Vagina (tissue), 2 donors: ENCODE measurements at places on chromosomes 11 and 22. TPM values are rescaled to one million over a fixed set of nuclear protein-coding genes. Genes with fewer than 3 reads are reported as not detected.

- DNase-seq, result no peak
These were observed 33.6 kb downstream of the MACROD1 start for GRCh38 chr11:64132191-64132771.

DNA sequence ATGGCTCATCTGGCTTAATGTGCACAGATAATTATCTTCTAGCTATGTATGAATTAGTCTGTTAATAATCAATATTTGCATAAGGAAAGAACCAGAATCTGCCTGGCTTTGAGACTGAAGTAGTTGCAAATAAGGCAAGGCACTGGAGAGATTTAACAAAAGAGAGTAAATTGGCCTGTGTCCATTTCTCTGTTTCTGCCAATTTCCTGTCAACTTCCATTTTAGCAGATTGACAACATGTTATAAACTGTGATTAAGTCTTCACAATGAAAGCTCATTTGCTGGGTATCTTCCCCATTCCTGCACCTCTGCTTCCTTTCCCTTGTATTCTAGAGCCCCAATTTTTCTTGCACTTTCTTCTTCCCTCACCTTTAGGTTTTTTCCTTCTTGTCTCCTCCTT lies 5.3 kb upstream of the TMEM123 start:
- no peak for DNase-seq

- DNase-seq, result no peak
These were observed 69.2 kb downstream of the AMOTL1 start for GRCh38 chr11:94837317-94837716.

DNA sequence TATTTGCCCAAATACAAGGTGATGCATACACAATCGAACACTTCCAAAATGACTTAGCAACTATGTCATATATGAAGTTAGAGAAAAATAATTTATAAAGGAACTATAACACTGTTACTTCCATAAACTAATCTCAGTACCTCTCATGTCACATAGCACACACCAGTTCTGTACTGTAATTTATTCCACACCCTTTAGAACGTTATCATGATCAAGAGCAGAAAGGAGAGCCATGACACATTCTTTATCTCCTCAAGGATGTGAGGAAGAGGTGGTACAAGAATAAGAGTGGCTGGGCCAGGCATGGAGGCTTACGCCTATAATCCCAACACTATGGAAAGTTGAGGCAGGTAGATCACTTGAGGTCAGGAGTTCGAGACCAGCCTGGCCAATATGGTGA lies 31.1 kb downstream of the PICALM start:
- DNase-seq, result no peak

DNA sequence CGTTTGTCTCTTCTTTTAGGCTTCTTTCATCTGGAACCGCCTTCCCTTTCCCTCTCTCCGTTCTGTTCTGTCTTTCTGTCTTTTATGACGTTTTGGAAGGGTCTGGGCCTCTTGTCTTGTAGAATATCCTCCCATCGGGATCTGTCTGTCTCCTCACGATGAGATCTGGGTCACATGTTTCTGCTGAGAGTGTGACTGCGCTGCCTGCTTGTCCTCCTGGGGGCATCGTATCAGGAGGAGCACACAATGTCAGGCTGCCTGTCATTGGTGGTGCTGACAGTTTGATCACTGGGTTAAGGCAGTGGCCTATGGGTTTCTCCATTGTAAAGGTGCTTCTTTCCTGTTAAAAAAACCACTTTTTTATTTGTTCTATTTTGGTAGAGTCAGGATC lies 60.4 kb upstream of the PARVG start:
- DNase-seq, result no peak

GRCh38 chr11:69010361-69010891 lies 2.6 kb downstream of the MRGPRF start:
- DNase-seq, result no peak

- no peak for DNase-seq
These were observed 268.6 kb upstream of the SESN3 start for GRCh38 chr11:95499516-95500135.

DNA sequence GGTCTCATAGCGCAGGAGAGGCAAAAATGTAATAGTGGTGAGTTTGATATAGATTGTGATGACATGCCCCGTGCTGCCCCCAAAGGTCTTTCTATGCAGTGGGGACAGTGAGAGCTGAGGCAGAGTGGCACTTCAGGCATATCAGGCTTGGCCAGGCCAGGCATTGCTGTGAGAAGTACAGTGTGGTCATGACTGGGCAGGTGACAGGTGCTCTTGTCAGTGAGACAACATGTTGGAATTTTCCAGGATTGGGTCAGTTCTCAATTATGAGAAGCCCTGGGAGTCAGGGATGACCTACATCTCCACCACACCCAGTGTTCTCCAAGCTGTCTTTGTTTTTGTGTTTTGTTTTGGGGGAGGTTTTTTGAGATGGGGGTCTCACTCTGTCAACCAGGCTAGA lies 3.7 kb downstream of the SNAP29 start:
- DNase-seq, result no peak

DNA sequence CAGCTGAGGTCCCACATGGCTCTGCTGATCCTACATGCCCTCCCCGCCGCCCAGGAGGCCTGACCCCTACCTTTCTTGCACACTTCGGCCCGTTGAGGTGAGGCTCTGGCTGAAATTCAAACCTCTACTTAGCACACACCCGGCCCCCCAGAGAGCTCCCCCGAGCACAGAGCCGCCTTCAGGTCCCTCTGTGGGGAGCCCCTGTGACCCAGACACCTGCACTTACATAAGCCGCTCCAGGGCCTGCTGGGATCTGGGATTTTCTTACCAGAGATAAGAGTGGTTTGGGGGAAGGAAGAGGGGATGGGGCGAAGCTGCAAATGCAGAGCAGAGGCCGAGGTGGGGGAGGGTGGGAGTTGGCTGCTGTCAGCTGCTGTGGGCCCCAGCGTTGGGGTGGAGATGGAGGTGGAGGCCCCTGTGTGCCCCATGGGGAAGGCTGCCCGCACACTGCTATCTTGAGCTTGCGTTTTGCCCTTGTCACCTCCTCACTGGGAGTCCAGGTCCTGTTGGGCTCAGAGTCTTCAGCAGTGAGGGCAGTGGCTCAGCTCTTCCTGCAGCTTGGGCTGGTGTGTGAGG lies 30.6 kb downstream of the CAPN1 start:
- DNase-seq, result no peak

- no peak for DNase-seq
These were observed 5.2 kb downstream of the SLC15A3 start for GRCh38 chr11:60946601-60947264.

- no peak for DNase-seq
These were observed 24.6 kb downstream of the TRAF6 start for GRCh38 chr11:36485298-36486002.

GRCh38 chr22:23237841-23238240 lies 57.5 kb downstream of the BCR start:
- DNase-seq, result no peak

GRCh38 chr11:36354221-36355003 lies 58.3 kb downstream of the PRR5L start:
- DNase-seq, result no peak

DNA sequence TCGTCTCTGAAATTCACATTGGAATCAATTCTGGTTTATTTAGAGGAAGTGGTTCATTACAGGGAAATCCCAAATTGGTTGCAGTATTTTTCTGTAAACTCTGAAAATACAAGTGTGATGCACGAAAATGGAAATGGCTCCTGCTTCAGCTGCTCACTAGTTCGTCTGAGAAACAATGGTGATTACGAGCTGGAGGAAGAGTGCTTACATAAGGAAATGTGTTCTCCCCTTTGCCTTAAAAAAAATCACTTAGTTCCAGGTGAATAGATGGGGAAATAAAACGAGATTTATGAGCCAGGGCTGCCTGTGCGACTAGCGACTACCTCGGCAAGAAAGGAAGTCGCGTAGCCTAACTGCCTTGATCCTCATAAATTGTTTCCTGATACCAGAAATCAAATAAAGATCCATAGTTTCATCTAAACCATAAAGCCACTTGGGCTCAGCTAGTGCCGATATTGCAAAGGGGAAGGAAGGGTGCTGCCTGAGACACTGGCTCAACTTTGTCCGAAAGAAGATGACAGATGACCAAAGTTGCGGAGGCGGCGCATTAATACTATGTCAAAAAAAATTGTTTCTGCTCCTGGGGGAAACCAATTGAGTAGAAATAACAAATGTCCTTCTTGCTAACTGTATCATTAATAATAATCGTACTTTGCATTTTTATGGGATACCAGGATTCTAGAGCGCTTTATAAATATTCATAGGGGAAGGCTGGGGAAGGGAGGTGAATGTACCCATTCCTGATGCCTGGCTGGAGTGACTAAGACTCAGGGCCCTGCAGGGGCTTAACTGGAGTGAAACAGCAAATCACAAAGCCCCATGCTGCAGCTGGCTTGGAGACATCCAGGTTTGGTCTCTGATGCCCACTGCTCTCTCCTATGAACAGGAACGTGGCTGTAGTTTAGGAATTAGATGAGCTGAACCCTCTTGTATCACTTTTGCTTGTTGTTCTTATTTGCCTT lies 185.7 kb downstream of the BLID start:
- DNase-seq, result no peak

DNA sequence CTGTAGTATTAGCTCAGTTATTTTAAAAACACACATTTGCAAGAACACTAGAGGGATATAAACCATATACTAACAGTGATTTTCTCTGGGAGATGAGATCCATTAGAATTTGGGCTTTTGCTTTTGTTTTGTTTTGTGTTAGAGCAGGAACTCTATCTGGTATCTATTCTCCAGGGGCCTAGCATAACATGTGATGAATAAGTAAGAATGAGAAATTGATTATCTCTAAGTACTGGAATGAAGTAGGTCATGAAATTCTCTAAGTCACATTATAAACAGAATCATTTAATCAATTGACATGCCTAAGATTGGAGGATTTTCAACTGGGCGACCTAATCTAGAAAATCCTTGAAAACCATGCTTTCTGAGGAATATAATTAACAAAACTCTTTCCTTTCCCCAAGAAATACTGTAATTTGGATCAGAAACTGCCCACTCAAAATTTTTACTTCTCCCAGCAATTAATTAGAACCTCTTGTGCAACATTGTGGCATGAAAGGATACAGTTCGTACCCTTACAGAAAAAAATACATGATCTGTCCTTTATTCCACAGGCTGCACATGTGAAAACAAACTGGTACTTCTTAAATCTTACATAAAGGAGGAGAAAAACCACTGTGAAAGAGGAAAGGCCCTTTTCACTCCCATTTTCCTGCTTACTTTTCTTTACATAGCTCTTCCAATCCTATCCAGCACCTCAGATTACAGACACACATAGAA lies 93.5 kb downstream of the MRTFA start:
- DNase-seq, result no peak

- DNase-seq, result no peak
These were observed 3.9 kb upstream of the VSIG10L2 start for GRCh38 chr11:125941619-125942611.

- no peak for DNase-seq
These were observed 200.3 kb downstream of the MYO18B start for GRCh38 chr22:25942115-25942855.

DNA sequence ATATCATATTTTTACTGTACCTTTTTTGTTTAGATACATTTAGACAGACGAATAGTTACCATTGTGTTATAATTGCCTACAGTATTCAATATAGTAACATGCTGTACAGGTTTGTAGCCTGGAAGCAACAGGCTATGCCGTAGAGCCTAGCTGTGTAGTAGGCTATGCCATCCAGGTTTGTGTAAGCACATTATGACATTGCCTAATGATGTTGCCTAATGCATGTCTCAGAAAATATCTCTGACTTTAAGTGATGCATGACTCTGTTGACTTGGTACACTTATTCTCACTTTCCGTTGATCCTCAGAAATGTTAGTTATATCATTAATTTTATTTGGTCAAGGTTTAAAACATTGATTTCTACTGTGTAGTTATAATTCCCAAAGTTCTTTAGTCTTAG lies 39.9 kb downstream of the OR2AT4 start:
- DNase-seq, result no peak

- no peak for DNase-seq
These were observed 68.2 kb upstream of the BMAL1 start for GRCh38 chr11:13209379-13209778.

GRCh38 chr22:46436595-46437175 lies 100.7 kb downstream of the CELSR1 start:
- DNase-seq, result no peak

DNA sequence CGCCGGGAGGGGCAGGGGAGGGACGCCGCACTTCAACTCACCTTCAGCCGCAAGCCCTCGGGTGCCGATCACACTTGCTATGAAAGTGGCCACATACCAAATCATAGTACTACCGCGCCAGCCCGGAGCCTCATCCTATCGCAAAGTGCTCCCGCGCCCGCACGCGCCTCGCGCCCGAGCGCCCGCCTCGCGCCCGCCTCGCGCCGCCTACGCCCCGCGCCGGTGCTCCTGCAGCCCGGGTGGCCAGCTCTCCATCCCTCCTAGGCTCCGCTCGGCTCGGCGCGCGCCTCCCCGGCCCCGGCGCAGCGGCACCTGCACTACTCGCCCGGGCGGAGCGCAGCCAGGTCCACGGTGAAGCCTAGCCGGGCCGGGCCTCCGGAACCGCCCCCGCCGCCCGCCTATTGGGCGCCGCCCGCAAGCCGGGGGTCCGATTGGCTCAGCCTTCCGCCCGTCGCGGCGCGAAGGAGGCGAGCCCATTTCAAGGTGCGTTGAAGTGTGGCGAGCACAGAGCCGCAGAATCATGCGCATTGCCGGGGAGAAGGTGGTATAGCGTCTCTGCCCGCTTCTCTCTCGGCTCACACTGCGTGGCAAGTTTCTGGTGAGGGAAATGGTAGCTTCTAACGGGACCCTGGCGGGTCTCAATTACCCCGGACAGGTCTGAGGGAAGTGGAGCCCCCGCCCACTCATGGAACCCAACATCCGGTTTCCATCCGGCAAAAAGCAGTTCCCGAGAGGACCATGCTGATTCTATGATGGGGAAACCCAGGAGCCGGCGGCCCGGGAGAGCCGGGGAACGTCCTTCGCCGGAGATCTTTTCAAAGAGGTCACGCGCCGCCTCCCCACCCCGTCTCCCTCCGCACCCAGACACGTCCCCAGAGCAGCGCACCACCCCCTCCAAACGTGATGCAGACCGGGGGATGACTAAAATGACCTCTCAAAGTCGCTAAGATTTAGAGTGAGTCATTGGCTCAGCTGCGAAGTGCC lies at the start of gene IGSF9B:
TSS of gene IGSF9B (minus strand) at position 319 of the 984 bp plus-strand sequence. CDS start at position 105, 214 bp downstream.
- DNase-seq, result no peak

The OR4A16 gene
- not detected for total RNA-seq

The MTA2 gene
- 96.3 TPM for total RNA-seq

The CHCHD10 gene
- 12.0 TPM for total RNA-seq

The CHID1 gene
- 72.9 TPM for total RNA-seq

The NDUFV1 gene
- total RNA-seq, result 254 TPM

The PDGFB gene
- 4.7 TPM for total RNA-seq

The MMP3 gene
- total RNA-seq, result not detected

The RIC3 gene
- total RNA-seq, result 17.7 TPM

The SPON1 gene
- 31.7 TPM for total RNA-seq

The OLFML1 gene
- 11.5 TPM for total RNA-seq

The OR51E2 gene
- 0.98 TPM for total RNA-seq

The ACR gene
- not detected for total RNA-seq

The IL10RA gene
- 29.0 TPM for total RNA-seq
